Stimulated activated CD4-positive, alpha-beta T cell treated with anti-CD3 and anti-CD28 coated beads, Interleukin-2, amount 100 ng/mL, for 24 hours (primary cell): ENCODE measurements at places on chromosomes 3 and 15.

GRCh38 chr3:146640955-146641867 lies 36.1 kb upstream of the PLSCR5 start:
- DNase-seq: no peak

DNA sequence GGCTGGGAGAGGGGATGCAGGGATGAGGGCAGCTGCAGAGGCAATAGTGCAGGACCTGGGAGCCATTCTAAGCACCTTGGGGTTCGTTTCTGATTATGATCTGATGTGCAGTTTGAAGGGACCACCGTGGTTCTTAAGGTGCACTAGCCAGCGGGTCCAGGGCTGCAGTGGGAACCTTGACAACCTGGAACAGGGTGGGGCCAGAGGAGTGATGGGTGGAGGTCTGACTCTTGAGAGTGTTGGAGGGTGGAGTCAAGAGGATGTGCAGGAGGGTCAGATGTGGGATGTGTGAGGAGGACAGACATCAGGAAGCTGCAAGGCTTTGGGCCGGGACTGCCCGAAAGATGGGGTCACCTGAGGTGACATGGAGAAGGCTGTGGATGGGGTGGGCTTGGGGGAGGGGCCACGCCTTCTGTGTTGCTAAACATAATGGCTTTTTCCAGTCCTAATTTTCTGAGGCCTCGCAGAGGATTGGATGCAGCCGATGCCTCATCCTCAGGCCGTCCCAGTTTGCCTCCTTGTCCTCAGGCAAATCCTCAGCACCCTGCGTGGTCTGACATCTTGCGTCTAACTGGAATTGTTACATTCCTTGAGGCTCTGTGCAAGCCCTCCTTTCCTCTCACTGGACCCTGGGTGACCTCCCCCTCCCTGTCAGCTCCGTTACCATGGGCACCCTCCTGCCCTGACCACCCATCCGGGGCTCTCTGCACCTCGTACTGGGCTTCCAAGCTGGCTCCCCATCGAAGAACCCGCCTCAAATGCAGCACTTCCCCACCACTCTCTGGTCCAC lies 61.4 kb upstream of the TRPM1 start:
- DNase-seq: no peak

- no peak for DNase-seq
Observed at GRCh38 chr3:55597641-55598040, 110.5 kb upstream of the WNT5A start.

GRCh38 chr3:37987315-37987697 lies 3.3 kb upstream of the VILL start:
- DNase-seq: no peak

- DNase-seq: no peak
Observed at GRCh38 chr3:152076148-152076547, 192.6 kb upstream of the MBNL1 start.

- no peak for DNase-seq
Observed at GRCh38 chr15:52137432-52138357, 25.1 kb upstream of the BCL2L10 start.

DNA sequence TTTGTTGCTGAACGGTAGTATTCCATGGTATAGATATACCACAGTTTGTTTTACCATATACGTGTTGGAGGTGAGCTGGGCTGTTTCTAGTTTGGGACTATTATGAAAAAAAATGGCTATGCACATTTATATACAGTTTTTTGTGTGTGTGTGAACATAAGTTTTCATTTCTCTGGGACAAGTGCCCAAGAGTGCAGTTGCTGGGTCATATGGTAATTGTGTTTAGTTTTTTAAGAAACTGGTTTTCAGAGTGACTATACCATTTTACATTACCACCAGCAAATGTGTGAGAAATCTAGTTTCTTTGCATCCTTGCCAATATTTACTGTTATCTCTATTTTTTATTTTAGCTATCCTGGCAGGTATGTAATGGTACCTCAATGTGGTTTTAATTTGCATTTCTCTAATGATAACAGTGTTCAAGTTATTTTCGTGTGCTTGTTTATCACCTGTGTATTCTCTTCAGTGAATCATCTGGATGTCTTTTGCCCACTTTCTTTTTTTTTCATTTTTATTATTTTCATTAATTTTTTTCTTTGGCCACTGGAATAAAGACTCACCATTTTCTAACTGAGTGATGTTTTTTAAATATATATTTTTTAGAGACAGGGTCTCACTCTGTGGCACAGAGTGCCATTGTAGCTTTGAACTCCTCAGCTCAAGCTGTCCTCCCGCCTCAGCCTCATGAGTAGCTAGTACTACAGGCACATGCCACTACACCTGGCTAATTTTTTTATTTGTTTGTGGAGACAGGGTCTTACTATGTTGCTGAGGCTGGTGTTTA lies 75.3 kb downstream of the ZNF609 start:
- no peak for DNase-seq

- DNase-seq: no peak
Observed at GRCh38 chr3:36677331-36678007, 86.9 kb downstream of the DCLK3 start.
